ENCODE measurements at places on chromosomes 4 and X.
A peak's percentile ranks its signal among the peaks of the same experiment; 100 is the strongest.

- DNase-seq, result no peak
These were observed 166.4 kb downstream of the NSUN7 start for GRCh38 chr4:40916218-40916555.

DNA sequence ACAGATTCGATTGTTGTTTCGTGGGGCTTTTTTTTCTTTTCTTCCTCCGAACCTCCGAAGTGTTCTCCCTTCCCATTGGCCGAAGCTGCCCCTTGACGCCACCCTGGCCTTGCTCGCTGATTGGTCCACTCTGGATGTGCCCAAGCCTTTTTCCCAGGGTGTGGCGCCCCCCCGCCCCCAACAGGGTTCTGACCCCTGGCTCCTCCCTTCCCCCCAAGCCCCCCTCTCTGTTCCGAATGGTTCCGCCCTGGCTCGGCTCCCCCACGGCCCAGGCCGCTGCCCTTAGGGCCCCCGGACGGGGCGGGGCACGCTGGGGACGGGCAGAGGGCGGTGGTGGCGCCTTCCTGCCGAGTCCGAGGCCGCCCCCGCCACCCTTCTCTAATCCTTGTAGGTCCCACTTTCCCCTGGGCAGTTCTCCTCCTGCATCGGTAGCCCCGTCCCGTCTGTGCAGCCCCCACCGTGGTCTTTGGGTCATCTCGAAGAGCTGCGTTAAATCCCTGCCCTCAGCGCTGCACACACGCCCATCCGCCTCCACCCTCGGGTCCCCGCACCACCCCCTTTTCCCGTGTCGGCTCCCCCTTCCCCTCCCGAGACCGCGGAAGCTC lies 25.5 kb downstream of the UTP14A start:
- peak; percentile 11 for DNase-seq

- no peak for DNase-seq
These were observed 18.4 kb downstream of the PLS3 start for GRCh38 chrX:115579327-115579726.

- no peak for DNase-seq
These were observed 587.4 kb downstream of the RPA4 start for GRCh38 chrX:97471071-97471470.

- no peak for DNase-seq
These were observed 262.7 kb upstream of the ETNPPL start for GRCh38 chr4:109025471-109026076.

DNA sequence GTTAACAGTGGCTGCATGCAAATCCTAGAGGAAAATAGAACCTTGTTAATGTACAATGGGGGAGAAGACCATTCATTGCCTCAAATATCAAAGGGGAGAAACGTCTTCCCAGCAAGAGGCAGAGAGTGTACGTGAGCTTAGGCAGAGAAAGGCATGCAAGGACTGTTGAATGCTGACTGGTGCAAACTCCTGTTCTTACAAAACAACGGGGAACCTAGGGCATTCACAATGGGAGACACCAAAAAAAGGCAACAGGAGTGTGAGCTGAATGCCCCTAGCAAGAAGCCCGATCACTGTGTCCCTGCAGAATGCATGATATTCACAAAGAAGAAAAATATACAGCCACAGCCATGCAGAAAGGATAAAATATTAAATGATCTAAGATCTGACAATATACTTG lies 184.9 kb downstream of the NSUN7 start:
- DNase-seq, result no peak

DNA sequence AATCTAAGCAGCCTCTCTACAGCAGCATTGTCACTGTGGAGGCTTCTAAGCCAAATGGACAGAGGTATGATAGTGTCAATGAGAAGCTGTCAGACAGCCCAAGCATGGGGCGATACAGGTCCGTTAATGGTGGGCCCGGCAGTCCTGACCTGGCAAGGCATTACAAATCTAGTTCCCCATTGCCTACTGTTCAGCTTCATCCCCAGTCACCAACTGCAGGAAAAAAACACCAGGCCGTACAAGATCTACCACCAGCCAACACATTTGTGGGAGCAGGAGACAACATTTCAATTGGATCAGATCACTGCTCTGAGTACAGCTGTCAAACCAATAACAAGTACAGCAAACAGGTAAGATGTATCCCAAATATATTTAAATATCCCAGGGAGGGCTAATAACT lies 4.1 kb downstream of the PCDH7 start:
- no peak for DNase-seq

- DNase-seq, result peak; percentile 93
These were observed at the start of gene HMGB3 for GRCh38 chrX:150982788-150983520. HMGB3 (plus strand) TSS chrX:150983335; CDS start chrX:150985600, 2,265 bp downstream.

- DNase-seq, result no peak
These were observed 28.6 kb downstream of the TRPC3 start for GRCh38 chr4:121923306-121923705.
